CD4-positive, alpha-beta T cell treated with Interferon alpha-2 for 1 hour (primary cell): ENCODE measurements at places on chromosomes 2 and 18.

GRCh38 chr2:207385076-207385475 is 144.7 kb upstream of the CREB1 start:
- no peak for DNase-seq

- no peak for DNase-seq
Observed at GRCh38 chr2:238702276-238703052, 145.4 kb upstream of the TWIST2 start.

- no peak for DNase-seq
Observed at GRCh38 chr2:236633775-236634560, 64.3 kb downstream of the ACKR3 start.

DNA sequence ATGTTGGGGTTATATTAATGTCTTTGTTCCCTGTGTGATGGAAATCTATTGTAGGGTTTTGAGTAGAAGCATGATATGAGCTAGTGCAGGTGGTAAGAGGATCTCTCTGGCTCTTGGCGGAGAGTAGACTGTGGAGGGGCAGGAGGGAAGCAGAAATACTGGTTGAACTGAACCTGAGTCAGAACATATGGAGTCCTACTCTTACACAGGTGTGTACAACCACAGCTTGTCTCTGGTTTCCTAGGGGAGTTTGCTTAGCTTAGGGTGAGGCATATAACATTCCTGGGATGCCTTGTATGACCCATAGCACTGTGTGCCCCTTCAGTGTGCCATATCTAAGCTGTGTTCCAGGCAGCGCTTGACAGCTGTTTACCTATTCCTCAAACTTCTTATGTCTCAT is 97.3 kb upstream of the GCFC2 start:
- no peak for DNase-seq

DNA sequence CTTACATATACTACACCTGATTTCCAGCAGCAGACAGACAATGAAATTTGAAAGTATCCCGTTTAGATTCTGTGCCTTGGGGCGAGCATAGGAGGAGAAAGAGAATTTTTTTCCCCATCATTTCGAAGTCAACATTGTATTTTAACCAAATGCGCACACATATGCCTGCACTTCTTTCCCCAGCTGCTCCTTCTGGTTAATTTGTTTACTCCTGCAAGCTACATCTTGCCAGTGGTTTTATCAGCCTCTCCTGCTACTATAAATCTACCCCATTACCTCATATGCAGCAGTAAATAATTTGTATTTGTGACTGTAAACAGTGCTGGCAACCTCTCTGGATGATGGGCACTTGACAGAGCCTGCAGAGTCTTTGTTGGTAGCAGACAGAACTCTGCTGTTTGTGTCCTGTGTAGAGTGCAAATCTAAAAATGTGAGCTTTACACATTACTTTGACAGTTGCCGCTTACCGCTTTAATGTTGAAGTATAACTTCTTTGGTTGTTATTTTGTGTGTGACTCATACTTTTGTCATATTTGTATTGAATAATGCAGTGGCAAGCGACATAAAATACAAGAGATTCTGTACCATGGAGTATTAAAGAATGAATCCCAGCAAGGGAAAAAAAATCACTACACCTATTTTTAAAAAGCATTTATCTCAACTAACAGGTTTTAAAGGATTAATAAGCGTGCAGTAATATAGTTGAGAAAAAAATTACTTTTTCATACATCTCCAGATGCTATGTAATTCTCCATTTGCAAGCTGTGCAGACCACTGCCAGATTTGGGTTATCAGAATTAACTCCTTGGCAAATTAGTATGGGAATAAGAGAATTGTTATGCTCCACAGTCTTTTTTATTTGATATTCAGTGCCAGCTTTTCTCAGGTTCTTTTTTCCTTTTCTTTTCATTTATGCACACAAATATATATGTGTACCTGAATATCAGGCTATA is 536.8 kb downstream of the XIRP2 start:
- no peak for DNase-seq
